ENCODE measurements at places on chromosomes 16 and 17.

DNA sequence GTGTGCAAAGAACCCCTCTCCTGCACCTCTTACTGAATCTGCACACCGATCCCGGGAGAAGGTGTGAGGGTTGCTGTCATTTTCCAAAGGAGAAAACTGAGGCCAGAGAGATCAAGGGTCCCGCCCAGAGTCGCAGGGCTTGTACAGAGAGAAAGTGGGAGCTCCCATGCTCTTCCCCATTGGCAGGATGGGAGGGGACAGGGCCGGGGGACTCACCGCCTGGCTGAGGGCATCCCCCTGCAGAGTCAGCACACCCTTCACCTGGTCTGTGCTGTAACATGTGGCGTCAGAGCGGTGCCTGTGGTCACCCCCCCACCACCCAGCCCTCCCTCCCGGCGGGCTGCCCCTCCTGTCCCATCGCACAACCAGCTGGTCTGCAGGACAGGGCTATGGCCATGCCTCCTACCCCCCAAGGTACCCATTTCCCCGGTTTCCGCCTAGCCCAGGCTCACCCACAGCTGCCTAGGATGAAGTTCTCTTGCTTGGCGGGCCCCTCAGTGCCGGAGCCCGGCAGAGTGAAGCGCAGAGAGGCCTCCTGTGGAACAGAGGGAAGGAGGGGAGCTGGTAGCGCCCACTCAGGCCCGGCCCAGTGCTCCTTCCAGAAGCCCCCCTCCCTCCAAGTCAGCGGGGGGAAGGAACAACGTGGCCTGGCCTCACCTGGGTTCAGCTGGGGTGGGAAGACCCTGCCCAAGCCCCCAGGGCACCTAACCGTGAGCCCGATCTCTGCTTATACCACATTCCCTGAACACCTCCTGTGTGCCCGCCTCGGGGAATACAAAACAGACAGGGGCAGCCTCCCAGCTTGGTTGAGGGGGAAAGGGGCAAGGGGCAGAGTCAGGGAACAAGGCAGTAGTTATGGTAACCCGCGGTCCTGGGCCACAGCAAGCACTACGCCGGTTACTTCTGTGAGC is 1.1 kb downstream of the ROGDI start:
- no peak for DNase-seq

GRCh38 chr17:74779948-74780400 is 3.8 kb upstream of the NAT9 start:
- DNase-seq = no peak

- DNase-seq = no peak
Observed at GRCh38 chr17:11690681-11691080, 92.4 kb downstream of the DNAH9 start.

GRCh38 chr16:67535201-67535600 is 6.6 kb downstream of the RIPOR1 start:
- DNase-seq = no peak

- DNase-seq = no peak
Observed at GRCh38 chr17:33292981-33293867, at the start of gene ASIC2. Gene ASIC2 (minus strand): TSS chr17:33293295.

DNA sequence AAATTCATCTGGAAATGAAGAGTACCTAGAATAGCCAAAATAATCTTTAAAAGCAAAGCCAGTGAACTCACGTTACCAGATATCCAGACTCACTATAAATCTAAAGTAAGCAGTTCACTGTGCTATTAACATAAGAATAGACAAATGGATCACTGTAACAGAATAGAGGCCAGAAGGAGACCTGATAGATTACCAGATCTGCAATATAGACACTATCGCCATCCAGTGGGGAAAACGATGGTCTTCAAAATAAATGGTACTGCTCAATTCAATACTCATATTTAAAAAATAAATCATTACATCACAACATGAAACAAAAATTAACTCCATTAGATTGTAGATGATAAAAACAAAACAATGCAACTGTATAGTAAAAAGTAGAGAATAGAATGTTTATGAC is 158.6 kb upstream of the CDH8 start:
- DNase-seq = no peak

- no peak for DNase-seq
Observed at GRCh38 chr17:75633486-75634375, 497 bp downstream of the SMIM5 start.

DNA sequence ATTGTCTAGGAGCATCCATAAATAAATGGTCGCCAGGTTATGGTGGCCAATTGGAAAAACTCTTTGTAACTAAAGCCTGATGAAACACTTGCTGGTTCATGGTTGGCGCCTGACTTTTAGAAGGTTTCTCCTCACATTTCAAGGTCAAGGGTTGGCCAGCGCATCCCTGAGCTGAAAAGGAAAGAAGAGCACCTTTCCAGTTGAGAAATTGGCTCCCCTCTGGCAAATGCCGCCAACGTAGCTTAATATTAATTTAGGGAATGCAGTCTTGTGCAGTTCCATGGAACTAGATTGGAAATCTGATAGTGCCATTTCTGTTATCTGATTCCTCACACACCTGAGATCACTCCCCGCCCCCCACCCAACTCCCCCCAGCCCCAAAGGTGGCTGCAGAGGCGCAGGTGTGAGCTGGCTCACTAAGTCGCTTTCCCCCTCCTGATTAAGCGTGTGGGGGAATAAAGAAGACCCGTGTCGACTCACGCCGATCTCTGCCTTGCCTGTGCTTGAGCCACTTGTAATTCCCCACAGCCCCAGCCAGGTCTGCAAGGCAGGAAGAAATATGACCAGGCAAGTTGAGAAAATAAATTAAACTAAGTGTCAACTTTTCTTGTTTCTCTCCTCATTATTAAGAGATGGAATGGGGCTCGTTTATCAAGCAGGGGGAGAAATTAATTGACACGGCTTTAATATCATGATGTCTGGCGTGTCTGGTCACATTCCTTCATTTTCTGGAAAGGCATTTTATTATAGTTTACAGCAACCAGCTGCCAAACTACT is 157.7 kb downstream of the CCDC182 start:
- DNase-seq = no peak

GRCh38 chr17:41957031-41957868 is 9.3 kb upstream of the CNP start:
- DNase-seq = no peak

DNA sequence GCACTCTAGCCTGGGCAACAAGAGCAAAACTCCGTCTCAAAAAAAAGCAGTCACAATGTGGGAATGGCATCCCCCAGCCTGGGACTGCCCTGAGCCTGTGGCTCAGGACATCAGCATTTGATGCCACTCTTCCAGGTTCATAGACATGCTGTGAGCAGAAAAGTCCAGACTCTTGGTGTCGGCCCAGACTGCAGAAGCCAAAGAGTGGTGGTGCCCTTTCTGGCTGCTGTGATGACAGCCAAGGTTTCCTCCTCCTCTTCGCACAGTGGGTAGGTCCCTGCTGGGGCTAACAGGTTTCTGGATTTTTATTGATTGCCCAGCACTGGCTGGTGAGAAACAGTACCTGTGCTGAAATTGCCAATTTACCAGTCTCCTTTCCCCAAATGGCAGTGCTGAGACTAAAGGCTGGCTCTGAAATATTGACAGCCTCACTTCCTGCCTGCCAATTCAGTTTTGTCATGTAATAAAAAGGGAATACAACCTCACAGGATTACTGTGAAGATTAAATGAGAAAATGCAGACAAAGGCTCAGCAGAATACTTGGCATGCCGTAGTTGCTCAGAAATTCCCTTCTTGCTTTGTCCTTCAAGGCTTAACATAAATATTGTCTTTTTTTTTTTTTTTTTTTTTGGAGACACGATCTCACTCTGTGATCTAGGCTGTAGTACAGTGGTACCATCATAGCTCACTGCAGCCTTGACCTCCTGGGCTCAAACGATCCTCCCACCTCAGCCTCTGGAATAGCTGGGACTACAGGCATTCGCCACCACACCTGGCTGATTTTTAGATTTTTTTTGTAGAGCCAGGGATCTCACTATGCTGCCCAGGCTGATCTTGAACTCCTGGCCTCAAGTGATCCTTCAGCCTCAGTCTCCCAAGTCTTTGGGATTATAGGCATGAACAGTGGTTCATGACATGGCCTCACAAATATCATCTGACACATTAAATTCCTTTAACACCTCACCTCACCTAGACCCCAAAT is 15.5 kb upstream of the UBE2G1 start:
- no peak for DNase-seq

GRCh38 chr16:17296431-17296830 is 174.3 kb downstream of the XYLT1 start:
- no peak for DNase-seq

- no peak for DNase-seq
Observed at GRCh38 chr16:59740858-59741257, 1006.7 kb upstream of the GOT2 start.

DNA sequence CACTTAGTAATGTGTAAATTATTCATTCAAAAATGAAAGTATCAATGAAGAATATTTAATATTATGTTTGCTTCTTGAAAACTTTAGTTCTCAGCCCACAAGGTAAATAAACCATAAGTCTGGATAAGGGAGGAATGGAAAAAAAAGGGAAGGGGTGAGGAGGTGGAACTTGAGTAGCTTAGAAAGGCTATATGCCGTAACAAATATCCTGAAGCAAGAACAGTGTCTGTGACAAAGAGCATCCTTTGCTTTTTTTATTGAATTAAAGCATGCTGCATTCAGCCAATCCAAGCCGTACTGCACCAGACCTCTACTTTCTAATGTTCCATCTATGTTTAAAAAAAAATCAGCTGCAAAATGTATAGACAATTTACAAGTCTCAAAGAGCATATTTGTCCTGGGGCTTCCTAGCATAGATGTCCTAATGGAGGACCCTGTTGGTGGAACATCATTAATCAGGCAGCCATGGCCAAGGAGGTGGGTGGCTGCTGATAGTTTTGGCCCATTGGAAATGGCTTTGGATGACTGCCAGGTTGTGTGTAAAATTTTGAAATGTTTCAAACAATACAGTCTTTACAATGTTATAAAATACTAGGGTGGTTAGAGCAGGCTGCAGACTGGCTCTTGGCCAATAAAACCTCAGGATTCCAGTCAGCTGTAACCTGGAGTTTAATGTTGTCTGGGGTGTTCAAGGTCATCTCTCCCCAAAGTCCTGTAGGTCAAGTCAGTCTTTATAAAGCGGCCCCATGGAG is 895.8 kb upstream of the SOX9 start:
- DNase-seq = no peak

GRCh38 chr16:46859719-46860152 is 24.4 kb upstream of the GPT2 start:
- no peak for DNase-seq

- DNase-seq = no peak
Observed at GRCh38 chr17:5877366-5877765, 192.8 kb upstream of the WSCD1 start.

DNA sequence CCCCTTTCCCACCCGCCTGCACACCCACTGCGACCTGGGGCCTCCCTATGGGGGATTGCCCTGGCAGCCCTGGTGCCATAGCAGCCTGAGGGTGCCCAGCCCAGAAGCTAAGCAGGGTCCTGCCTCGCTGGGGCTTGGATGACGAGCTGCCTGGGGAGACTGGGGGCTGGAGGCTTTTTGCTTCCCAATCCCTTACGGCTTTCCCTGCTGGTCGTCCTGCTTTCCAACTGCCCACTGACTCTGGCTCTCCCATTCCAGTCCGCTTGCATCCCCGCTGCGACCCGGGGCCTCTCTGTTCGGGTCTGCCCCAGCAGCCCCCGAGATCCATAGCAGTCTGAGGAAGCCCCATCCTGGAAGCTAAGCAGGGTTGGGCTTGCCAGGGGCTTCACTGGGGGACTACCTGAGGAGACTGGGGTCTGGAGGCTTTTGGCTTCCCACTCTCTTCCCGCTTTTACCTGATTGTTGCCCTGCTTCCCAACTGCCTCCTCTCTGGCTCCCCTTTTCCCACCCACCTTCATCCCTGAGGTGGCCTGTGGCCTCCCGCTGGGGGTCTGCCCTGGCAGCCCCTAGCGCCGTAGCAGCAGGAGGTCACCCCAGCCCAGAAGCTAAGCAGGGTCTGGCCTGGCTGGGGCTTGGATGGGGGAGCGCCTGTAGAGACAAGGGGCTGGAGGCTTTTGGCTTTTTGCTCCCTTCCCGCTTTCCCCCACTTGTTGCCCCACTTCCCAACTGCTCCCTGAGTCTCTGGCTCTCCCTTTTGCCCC is 2292.8 kb downstream of the TP53TG3F start:
- DNase-seq = no peak

- DNase-seq = no peak
Observed at GRCh38 chr16:4746991-4747574, 12.7 kb downstream of the DNAAF8 start.

DNA sequence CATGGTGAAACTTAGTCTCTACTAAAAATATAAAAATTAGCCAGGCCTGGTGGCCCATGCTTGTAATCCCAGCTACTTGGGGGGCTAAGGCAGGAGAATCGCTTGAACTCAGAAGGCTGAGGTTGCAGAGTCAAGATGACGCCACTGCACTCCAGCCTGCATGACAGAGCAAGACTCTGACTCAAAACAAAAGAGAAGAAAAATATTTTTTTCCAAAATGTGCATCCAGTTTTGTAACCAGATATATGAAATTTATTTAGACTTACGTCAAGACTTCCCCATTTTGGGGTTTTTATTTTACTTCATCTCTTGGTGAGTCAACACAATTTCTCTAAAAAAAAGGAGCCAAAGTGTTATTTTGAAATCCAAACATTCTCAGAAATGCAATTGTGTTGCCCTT is 5.5 kb upstream of the TM4SF5 start:
- no peak for DNase-seq

- no peak for DNase-seq
Observed at GRCh38 chr16:47983999-47984580, 171.7 kb downstream of the ABCC12 start.

DNA sequence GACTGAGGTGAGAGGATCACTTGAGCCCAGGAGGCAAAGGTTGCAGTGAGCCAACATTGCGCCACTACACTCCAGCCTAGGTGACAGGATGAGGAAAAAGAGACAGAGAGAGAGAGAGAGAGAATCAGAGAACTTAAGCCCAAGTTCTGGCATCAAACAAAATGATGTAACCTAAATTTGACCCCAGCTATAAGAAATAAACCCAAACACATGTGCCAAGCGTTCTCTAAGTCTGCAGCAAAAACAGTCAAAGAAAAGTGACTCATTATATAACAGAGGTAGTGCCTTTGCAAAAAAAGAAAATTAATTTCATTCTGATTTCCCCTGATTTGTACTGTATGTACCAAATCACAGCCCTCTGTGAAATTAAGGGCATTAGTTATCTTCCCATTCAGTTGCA is 89.5 kb downstream of the CDH11 start:
- DNase-seq = no peak

DNA sequence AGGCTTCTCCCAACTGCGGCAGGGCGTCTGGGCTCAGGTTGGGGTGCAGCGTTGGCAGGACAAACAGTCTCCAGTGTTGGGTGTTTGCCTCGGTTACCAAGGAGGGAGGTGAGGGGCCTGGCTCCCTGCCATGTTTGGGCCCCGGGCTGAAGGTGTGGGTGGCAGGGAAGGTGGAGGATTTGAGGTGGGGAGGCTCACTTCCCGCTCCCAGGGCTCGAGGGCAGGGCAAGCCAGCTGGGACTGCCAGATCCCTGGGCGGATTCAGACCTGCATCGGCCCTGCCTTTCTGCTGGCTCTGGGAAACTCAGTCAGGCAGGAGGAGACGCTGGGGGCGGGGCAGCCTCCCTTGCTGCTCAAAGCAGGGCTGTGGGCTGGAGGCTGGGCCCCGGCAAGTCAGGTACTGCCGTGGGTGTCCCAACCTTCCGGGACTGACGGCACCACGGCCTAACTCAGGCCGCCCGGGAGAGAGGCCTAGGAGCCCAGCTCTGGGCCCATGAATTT is 31.3 kb upstream of the KRT17 start:
- no peak for DNase-seq

Data from SK-N-MC (cell line).